ENCODE measurements at places on chromosomes 16 and 17.

DNA sequence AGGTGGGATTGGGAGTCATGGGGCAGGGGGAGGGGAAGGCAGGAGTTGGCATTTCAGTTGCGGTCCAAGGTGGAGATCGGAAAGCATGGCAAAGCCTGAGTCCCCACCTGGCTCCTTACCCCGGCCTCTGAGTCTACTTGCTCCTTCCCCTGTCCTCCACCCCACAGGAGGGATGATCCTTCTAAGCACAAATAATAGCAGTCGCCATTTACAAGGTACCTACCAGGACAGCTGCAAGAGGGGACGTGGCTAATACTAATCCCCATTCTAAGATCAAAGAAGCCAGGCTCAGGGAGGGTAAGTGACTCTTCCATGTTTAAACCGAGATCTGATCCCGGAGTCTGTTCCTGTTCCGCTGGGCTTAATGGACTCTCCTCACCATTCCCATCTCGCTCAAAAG, 396.3 kb downstream of the SLC39A11 start:
- no peak for DNase-seq

DNA sequence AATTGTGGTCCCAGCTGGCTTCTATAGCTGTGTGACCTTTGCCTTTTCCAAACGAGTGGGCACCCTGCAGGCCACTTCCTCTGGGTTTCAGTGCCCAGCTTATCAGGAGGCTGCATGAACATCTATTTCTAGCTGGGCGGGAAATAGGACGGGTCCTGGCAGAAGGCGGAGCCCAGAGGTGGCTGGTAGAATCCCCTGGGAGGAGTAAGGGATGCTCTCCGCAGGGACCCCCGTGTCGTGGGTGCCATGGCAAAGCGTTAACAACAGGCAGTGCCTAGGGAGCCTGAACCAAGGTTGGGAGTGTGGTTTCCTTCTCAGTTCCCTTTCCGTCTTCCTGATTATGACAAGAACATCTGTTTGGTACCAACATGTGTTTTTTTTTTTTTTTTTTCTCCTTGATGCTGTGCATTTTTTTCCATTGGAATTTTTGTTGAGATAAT, 58.2 kb downstream of the PLCG2 start:
- DNase-seq, result no peak

- DNase-seq, result no peak
Observed at GRCh38 chr16:63447121-63447520, 1410.9 kb upstream of the CDH8 start.

DNA sequence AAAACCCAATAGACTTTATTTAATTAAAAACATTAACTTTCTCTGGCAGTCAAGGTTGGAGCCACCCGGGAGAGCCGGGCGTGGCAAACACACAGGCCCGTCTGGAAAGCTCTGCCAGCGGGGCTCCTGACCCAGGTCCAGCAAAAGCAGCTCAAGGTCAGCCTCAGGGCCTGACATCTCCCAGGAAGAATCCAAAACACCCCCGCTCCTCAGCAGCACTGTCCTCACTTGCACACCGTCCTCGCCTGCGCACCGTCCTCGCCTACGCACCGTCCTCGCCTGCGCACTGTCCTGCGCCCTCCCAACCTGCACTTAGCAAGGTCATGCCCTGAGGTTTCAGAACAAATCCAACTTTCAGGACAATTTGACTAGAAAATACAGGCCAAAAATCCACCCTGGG, 31.4 kb upstream of the RPTOR start:
- no peak for DNase-seq

DNA sequence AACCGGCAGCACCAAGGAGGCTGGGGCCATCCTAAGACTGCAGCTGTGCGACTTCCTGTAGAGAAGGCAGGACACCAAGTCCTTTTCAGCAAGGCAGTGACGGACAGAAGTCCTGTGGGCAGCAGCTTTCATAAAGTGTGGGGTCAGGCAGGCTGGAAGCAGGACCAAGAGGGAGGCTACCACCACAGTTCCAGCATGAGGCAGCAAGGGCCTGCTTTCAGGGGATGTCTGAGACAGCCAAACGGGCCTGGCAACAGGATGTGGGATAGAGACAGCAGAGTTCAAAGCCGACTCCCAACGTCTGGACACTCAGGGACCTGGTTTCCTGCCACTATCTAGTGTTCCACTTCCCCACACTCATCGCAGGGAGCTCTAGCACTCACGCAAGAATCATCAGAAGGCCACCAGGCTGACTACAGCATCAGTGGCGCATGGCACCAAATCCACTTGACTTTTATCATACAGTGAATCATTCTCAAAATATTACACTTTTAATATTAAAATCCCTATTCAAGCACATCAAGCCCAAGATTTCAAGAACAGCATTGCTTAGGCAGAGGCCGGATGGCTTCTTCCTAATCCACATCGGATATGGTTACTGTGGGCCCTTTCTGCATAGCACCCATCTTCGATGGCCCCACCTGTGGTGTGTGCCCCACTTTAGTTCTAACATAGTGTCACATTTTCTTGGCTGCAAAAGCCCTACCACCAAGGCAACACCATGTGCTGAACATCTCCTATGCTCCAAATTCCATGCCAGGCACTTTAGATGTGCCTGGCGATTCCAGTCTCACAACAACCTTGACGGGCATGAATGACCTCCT, 5.2 kb downstream of the USP7 start:
- no peak for DNase-seq

DNA sequence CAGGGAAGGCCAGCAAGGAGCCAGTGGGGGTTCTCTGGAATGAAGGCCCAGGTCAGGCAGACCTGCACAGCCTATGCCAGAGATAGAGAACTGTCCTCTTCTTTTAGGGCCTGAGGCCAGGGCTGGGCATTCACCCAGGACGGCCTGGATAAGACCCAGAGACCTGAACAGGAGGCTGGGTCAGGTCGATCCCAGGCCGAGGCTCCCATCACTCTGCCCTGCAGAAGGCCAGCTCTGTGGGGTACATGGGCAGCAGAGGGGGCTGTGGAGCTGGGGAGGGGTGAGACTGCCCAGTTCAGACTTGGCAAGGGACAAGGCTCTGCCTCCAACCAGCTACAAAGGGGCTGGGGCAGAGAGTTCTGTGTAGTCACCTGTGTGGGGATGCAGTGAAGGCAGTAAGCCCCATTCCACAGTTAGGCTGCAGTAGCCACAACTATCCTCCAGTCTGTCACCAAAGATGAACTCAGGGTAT, 14.6 kb downstream of the HSD11B2 start:
- no peak for DNase-seq

GRCh38 chr17:43211480-43212402, at the start of gene TMEM106A:
Gene TMEM106A (plus strand): TSS chr17:43211875. CDS start chr17:43213042, 1,167 bp downstream.
- peak; percentile 62 for DNase-seq

DNA sequence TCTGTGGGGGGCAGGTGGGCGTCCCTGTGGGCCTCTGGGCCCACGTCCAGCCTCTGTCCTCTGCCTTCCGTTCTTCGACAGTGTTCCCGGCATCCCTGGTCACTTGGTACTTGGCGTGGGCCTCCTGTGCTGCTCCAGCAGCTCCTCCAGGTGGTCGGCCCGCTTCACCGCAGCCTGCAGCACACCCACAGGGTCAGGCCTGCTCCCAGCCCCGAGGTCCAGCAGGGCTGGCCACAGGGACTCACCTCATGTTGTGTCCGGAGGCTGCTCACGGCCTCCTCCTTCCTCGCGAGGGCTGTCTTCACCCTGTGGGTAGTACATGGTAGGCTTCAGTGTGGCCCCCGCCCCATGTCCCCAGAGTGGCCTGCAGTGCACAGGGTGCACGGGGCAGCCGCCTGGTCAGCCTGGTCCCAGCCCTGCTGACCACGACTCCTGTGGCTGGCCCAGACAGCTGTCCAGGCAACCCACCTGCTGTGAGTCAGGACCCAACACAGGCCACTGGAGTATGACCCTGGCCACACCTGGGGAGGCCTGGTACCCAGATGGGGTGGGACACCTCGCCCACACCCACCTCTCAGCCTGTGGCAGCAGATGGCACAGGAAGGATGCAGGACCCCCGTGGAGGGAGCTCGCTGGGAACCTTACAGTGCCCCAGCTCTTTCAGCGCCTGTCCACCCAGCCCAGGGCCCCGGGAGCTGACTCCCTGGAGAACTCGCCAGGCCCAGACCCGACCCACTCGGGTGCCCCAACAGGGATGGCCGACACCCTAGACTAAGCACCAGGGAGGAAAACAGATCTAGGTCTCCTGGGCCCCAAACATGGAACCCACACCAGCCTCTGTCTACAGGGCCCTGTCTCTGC, 23.9 kb upstream of the AATK start:
- no peak for DNase-seq

GRCh38 chr17:27563532-27563931, 67.5 kb upstream of the LGALS9 start:
- DNase-seq, result no peak

- DNase-seq, result no peak
Observed at GRCh38 chr17:49471089-49471683, 23.9 kb upstream of the NGFR start.

- DNase-seq, result no peak
Observed at GRCh38 chr16:4500272-4500671, 24.1 kb downstream of the HMOX2 start.

DNA sequence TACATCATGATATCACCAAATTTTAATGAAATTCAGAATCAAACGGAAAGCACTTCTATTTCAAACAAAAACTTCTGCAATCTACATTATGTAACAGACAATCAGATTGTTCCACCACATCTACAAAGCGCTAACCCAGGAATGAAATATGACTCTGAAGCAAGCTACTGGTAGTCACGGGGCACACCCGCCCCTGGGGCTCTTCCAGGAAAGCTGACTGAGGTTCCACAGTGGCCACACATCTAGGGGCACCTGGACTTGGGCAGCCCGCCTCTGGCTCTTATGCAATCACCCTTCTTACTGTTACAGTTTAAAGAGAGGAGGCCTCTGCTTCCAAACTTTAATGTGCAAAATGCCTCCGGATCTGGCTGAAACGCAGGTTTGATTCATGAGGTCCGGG, 27.5 kb downstream of the ZCCHC14 start:
- no peak for DNase-seq

GRCh38 chr17:36106493-36106835, 2.8 kb downstream of the CCL4 start:
- no peak for DNase-seq

DNA sequence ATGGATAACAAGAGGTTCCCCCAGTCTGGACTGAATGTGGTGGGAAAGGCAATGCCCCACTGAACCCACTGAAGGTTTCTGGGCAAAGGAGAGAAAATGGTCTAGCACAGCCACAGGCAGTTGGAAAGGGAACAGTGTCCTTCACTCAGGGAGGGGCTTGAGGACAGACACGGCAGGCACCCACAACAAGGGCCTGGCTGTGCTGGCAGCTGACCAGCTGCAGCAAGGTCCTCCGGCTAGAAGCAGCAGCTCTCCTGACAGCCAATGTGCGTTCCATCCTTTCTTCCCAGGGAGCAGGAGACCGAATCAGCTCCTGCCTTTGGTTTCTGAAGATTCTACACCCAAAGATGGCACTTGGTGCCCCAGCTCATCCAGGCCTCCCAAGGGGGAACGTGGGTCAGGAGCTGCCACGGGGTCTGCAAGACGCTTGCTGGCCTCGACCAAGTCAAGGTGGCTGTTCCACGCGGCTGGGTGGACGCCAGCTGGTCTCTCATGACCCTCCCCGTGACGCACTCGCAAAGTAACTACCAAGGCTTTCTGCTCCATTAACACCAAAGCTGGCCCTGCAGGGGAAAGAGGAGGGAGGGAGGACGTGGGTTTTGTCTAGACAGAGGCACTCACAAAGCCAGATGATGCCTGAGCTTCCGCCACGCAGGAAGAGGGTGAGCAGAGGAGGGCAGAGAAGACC, 11.1 kb downstream of the ABR start:
- DNase-seq, result no peak

- DNase-seq, result no peak
Observed at GRCh38 chr17:27888067-27888466, 5.1 kb downstream of the LYRM9 start.

- no peak for DNase-seq
Observed at GRCh38 chr16:66695935-66696668, 441 bp downstream of the CMTM4 start.

GRCh38 chr17:29238133-29238850, 8.4 kb upstream of the CRYBA1 start:
- DNase-seq, result no peak

DNA sequence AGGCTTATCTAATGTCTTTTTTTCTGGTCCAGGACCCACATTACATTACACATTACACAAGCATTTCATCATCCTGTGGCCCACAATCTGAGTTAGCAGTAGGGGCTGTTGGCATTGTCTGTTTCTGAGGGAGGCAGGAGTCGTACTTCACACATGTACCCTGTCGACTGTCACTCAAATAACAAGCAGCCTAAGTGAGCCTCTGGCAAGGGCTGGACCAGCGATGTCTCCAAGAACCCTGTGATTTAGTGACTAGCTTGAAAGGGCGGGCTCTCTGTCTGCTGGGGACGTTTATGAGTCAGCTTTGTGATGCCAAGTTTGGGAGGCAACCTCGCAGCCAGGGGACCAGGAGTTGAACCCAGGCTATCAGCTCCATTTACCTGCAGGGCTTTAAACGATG, 251.4 kb downstream of the HS3ST3B1 start:
- DNase-seq, result no peak

DNA sequence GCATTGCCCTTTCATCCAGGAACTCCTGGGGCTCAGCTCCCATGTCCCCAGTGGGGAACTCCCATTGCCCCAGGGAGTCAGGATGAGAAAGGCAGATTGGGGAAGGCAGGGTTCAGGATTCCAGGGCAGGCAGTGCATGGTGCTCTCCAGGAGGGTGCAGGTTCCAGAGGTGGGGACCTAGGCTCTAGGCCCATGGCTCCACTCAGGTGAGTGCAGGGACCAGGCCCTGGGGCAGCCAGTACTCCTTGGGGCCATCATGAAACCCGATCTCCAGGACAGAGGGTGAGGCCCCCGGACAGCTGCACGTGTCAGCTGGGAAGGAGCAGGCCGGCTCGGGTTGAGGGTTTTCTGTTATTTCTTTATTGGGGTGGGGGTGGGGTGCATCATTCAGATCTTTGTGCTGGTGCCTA, 1.3 kb upstream of the MTSS2 start:
- DNase-seq, result no peak

DNA sequence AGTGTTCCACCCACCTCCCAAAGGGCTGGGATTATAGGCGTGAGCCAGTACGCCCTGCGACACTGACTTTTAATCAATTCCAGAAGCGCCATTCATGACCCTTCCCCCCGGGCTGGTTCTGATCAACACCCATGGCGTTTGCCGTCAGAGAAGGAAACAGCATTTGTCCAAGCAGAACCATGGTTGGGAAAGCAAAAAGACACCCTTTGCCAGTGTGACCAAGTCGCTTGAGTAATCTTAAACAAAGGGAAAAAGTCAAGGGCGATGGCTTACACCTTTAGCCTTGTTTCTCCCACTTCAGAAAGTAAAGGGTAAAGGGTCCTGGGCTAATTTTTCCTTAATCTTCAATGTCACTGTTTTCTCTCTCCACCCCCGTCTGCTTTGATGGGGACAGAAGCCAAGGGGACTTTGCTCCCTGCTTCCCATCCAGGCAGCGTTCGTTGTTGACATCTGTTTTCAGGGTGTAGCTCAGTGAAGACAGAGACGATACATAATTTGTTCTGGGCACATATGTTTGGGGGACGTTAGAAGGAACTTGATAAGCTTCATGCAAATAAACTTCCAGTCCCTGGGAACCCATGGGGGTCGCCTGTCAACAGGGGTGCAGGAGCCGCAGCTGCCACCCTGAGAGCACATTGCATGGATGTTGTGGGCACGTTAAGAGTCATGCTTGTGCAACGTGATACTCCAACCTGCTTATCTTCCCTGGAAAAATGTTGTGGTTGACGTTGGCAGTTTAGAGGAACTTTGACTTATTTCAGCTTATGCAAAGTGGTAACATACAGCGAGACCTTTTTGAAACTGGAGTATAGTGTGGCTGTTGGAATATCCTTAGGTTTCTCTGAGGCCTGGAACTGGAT, 50.6 kb upstream of the TANGO6 start:
- no peak for DNase-seq

- DNase-seq, result no peak
Observed at GRCh38 chr16:10827691-10828341, 9.2 kb upstream of the TVP23A start.

- DNase-seq, result no peak
Observed at GRCh38 chr17:48393283-48393682, 36.7 kb downstream of the SKAP1 start.

Measured in stimulated activated CD8-positive, alpha-beta memory T cell treated with anti-CD3 and anti-CD28 coated beads, Interleukin-2, amount 100 ng/mL, for 1 hour (primary cell).